ENCODE measurements at places on chromosomes 13 and 19.
A peak's percentile ranks its signal among the peaks of the same experiment; 100 is the strongest.

DNA sequence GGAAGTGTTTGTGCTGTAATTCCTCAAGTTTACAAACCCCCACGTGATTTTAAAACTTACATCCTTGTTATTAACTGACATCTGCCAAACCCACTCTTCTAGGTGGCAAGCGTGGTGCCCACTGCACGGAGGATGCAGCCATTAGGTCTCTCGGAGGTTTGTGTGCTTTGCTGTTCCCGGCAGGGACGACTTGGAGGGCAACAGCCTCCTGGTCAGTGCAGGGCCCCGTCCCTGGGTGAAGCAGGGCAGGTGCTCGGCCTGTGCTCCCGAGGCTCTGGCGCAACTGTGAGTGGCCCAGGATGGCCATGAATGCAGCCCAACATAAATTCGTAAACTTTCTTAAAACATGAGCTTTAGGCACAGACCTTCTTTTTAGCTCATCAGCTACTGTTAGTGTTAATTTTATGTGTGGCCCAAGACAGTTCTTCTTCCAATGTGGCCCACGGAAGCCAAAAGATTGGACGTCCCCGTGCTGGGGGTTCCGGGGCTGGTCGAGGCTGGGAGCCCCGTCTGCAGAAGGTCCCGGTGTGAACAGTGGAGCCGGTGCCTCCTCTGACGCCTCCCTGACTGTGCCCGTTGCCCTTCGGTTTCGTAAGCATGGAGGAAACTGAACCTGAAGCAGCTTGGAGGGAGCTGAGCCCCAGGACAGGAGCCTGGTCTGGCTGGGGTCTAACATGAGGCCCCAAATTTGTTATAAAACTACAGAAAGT is 11.9 kb downstream of the GAS6 start:
- no peak for DNase-seq

DNA sequence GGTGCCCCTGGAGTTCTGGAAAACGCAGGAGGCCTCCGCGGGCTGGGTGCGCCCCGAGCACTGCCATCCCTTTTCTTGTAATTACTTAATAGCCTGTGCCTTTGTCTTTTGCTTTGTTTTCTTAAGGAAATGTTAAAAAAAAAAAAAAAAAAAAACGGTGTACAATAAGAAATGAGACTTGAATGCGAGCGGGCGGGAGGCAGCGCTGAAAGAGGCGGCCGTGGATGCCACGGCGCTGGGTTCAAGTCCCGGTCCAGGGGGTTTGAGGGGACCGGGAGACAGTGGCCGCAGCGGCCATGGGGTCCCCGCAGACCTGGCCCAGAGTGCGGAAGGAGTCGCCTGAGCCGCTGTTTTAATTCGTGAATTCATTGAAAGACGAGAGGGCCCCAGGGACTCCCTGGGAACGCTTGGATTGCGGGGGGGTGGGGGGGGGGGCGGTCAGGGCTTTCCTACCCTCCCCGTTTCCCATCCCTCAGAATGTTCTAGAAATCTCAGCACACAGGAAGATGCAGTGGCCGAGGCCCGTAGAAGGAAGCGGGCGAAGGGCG is 349.2 kb upstream of the ARGLU1 start:
- no peak for DNase-seq

GRCh38 chr19:45953676-45954075 is 20.0 kb downstream of the NOVA2 start:
- no peak for DNase-seq

DNA sequence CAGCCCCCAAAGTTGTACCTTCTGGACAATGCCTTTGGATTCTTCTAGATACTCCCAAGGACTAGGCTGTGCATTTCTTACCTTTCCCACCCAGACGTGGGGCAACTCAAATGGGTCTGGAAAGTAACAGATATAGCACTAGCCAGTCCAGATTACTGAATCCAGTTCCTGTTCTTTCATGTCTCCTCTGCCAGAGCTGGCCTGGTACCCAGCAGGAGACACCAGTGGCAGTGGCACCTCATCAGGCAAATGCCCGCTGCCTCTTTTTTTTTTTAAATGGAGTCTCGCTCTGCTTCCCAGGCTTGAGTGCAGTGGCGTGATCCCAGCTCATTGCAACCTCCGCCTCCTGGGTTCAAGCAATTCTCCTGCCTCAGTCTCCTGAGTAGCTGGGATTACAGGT is 43.2 kb downstream of the N4BP2L2 start:
- DNase-seq = no peak

DNA sequence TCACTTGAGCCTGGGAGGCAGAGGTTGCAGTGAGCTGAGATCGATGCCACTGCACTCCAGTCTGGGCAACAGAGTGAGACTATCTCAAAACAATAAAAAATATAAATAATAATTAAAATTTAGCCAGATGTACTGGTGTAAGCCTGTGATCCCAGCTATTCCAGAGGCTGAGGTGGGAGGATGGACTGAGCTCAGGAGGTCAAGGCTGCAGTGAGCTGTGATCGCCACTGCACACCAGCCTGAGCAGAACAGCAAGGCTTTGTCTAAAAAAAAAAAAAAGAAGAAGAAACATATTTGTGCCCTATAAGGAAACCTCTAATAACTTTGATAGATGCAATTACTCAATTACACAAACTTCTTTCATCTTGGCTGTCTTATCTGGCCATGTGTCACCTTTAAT is 52.3 kb downstream of the ABCC4 start:
- DNase-seq = no peak

GRCh38 chr13:23377983-23378632 is 55.4 kb downstream of the SACS start:
- DNase-seq = peak; percentile 56

DNA sequence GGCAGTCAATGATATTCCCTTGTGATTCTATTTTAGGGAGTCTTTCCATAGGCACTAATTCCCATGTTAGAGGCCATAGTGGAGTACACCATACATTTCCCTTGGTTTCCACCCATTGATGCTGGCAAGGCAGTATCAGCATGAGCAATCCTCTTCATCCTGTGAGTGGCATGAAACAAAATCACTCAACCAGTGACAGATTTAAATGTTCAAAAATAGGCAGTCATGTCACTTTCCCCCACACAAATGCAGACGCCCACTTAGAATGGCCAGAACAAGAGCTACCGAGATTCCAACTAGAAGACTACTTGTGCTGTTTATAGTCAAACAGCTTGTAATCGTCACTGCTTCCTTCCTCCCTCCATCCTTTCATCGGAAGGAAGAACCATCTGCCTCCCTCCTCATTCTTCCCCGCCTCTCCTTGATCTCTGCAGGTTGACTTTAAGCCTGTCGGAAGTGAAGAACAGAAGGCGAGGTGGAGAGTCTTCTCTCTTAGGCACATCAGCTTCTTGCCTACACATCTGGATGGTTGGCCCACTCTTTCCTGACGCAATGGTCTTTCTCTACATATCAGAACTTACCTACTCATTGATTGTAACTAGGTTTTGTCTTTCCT is 22.6 kb downstream of the RASL11A start:
- no peak for DNase-seq

GRCh38 chr19:3519126-3519525 is 13.0 kb downstream of the FZR1 start:
- DNase-seq = no peak

DNA sequence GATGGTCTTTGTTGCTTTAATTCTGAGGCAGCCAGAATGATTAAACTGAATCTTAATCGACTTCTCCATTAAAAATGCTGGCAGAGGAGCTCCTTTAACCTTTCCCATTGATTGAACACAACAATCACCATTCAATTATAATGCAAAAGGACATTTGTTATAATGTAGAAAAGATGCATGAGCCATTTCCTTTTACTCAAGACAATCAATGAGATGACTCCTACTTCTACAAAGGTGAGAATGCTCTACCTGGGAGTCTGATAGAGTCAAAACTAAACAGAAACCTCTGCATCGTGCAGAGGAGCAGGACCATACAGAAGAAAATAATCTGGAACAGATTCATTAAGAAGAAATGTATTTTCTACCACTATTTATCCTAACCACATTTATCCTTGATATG is 253.6 kb upstream of the DACH1 start:
- no peak for DNase-seq

- DNase-seq = no peak
These were observed 154.9 kb downstream of the PCDH9 start for GRCh38 chr13:67075239-67075638.

DNA sequence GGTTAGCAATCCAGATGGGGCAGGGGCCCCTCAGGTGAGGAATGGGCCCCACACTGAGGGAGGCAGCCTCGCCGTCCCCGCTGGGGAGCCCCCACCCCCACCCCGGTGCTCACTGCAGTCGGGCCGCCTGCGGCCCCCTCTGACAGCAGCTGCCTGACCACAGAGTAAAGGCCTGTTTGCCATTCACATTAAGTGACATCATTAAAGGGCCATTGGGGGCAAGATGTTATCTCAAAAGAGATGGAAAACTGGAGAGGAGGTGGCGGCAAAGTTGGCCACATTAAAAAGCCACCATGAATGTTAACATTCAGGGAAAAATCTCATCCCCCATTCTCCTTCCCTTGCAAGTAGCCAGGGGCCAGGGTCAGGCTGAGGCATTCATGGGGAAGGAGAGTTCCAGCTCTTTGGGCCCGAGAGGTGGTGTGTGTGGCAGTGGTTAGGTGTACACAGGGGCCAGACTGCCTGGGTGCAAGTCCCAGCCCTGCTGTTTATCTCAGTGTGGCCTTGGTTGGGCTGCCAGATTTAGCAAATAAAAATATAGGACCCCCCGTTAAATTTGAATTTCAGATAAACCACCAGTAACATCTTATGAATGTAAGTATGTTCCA is 20.9 kb downstream of the VSTM2B start:
- no peak for DNase-seq

DNA sequence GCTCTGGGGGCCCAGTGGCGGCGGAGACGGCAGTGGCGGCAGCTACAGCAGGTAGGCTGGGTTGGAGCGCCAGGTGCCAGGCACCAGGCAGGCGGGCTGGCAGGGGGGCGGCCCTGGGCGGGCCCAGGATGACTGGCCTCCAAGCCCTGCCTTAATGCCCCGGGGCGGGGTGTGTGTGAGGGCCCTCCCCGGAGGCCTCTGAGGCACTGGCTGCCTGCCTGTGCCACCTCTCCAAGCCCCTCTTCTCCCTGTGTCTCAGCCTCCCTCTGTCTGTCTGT is at the start of gene KLK11:
KLK11 (minus strand) TSS at position 63 of the 278 bp plus-strand sequence. CDS start 985 bp downstream, outside the sequence.
- no peak for DNase-seq

DNA sequence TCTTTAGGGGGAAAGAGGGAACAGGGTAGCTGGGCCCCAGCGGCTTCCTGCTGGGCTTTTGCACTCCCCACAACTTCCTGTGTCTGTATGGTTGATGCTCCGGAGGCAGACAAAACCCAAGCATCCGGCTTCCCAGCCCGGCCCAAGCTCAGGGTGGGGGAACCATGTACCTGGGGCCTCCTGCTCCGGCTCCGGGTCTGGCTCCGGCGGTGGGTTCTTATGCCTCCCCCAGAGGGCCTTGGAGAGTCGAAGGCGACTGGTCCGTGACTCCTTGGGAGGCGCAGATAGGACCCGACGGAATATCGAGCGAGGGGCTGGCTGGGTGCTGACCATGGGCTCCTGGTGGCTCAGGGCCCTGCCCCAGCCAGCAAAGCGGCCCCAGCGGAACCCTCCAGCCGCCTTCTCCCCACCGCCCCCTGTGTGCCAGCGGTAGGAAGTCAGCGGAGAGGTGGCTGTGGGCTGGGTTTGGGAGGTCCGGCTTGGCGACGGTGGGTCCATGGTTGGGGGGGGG is 428 bp downstream of the RASAL3 start:
- no peak for DNase-seq

GRCh38 chr13:77460195-77460594 is 75.3 kb upstream of the SCEL start:
- peak; percentile 89 for DNase-seq

DNA sequence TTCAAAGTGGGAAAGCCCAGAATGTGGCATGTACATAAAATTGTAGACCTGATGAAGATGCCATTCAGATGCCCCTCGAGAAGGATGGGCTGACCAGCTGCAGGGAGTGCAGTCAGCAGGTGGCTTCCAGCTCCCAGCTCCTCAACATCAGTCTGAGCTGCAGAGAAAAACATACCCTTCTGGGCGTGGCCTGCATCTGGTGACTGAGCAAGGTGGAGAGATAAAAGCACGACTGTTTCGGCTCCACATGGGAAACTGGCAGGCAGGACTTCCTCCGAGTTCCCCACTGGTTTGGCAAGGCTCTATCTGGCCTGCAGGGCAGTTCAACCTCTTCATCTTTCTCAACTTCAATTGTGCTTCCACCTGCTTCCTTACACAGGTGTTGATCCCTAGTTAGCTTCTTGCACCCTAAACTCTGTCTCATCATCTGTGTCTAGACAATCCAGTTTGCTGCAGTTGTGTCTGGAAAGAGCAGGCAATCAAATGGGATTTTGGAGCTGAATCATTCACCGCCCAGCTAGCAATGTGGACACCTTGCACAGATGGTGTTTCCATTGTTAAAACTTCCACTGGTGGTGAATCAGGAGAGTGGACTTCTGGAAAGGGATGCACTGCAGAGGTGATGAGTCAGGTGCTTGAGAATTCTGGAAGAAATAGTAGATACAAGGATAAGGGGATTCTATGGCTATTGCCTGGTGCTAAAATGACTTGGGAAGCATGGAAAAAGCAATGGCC is 56.8 kb downstream of the POLR1D start:
- DNase-seq = no peak

Data from SIG-M5 (cell line).